ENCODE measurements at places on chromosomes 13 and 19. TPM values are rescaled to one million over a fixed set of nuclear protein-coding genes. Genes with fewer than 3 reads are reported as not detected.

GIPC1 gene
- total RNA-seq = 37.9 TPM

CATSPERD gene
- total RNA-seq = not detected

PODNL1 gene
- total RNA-seq = 0.11 TPM

NMRK2 gene
- total RNA-seq = not detected

ZGLP1 gene
- 3.8 TPM for total RNA-seq

B3GNT8 gene
- total RNA-seq = 5.2 TPM

ATP4A gene
- total RNA-seq = not detected

ZNF570 gene
- total RNA-seq = 5.3 TPM

ZNF154 gene
- 3.0 TPM for total RNA-seq

LILRA1 gene
- total RNA-seq = not detected

POLD1 gene
- 163 TPM for total RNA-seq

LGALS14 gene
- total RNA-seq = not detected

CEACAM7 gene
- not detected for total RNA-seq

LHFPL6 gene
- 0.13 TPM for total RNA-seq

COMP gene
- total RNA-seq = not detected

VAV1 gene
- 122 TPM for total RNA-seq

TTC9B gene
- not detected for total RNA-seq

CDX2 gene
- total RNA-seq = not detected

TIMM29 gene
- total RNA-seq = 23.0 TPM

PTGIR gene
- total RNA-seq = 8.8 TPM

LILRA6 gene
- 0.18 TPM for total RNA-seq

BRME1 gene
- total RNA-seq = 4.2 TPM

PSG11 gene
- total RNA-seq = not detected

THAP8 gene
- 5.8 TPM for total RNA-seq

LRRC8E gene
- total RNA-seq = not detected

KL gene
- 0.11 TPM for total RNA-seq

FGF22 gene
- not detected for total RNA-seq

S1PR5 gene
- 0.89 TPM for total RNA-seq

ONECUT3 gene
- not detected for total RNA-seq

GRIK5 gene
- 0.73 TPM for total RNA-seq

ZNF433 gene
- total RNA-seq = 0.60 TPM

PSG6 gene
- not detected for total RNA-seq

SLC15A1 gene
- not detected for total RNA-seq

BCAM gene
- total RNA-seq = not detected

C13orf42 gene
- total RNA-seq = not detected

CEACAM1 gene
- total RNA-seq = 27.1 TPM

DENND1C gene
- total RNA-seq = 94.1 TPM

ZNF558 gene
- total RNA-seq = 22.4 TPM

GNG8 gene
- total RNA-seq = not detected

SPACA4 gene
- total RNA-seq = not detected

PSG1 gene
- not detected for total RNA-seq
